Adipocyte (in vitro differentiated cells): ENCODE measurements at places on chromosomes 2 and 18.
A peak's percentile ranks its signal among the peaks of the same experiment; 100 is the strongest.

- DNase-seq = peak; percentile 16
These were observed 124.5 kb downstream of the DCDC2C start for GRCh38 chr2:3827673-3828575.

- peak; percentile 47 for DNase-seq
These were observed 87.5 kb upstream of the CTAGE1 start for GRCh38 chr18:22505141-22505591.

- no peak for DNase-seq
These were observed 23.4 kb downstream of the AQP12A start for GRCh38 chr2:240714747-240715725.

GRCh38 chr2:89763581-89764485 lies 1072.4 kb downstream of the RPIA start:
- no peak for DNase-seq

GRCh38 chr2:66782780-66783361 lies 347.9 kb downstream of the MEIS1 start:
- DNase-seq = no peak

DNA sequence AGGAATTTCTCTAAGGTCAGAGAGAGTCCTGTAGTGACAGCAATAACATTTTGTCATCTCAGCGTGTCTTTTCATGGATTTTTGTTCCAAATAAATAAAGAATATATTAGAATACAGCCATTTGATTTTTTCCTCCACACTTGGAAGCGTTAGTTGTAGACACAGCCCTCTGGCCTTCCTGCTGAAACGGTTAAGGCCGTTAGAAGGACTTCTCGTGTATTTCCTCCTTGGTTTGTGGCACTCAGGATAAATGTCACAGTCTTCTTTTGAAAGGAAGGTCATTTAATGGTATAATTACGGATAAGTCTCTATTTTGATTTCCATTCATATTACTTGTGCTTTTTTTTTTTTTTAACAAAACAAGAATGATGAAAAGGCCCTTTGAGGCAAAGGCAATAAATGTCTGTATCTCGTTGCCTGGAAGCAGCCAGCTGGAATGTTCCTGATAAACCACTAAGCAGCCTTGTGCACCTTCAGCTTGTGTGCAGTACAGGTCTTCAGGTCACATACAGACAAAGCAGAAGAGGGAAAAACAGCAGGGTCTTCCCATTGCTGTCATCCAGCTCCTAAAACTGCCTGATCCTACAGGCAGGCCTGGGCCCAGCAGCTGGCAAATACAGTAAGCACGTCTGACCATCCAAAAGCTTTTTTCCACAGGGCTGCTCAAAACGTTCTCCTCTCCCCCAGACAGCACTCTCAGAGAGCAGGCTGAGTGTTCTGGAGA lies 14.4 kb downstream of the EFR3B start:
- no peak for DNase-seq

GRCh38 chr2:181780047-181780651 lies 99.8 kb upstream of the NEUROD1 start:
- peak; percentile 33 for DNase-seq

DNA sequence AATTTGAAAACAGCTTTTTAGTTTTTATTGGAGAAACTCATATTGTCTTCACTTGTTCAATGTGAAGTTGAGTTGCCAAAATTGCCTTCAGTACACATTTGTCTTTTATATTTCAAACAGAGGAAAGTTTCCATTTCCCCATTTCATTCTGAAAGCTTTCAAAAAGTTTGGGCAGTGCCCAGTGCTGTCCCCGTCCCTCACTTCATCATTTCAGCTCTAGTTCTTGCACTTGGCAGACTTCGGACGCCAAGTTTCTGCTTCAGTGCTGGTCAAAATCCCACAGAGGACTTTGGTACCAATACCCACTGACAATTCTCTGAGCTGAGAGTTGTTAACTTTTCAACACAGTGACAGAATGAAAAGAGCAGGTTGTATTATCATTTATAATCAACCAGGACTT lies 43.4 kb upstream of the AQP4 start:
- DNase-seq = no peak

DNA sequence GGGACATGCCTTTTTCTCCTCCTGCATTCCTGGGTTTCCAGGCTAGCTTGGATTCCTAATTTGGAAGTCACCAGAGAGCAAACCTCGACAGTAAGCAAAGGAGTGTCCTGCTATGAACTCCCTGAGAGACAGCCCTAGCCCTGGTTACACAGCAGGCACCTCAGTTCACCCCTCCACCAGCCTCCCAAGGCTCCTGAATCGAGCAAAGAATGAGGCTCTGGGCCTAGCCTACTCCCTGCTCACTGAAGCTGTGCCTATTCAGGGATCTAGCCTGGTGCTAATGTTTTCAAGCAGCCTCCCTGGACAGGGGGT lies 66.7 kb upstream of the RMDN2 start:
- DNase-seq = peak; percentile 72

DNA sequence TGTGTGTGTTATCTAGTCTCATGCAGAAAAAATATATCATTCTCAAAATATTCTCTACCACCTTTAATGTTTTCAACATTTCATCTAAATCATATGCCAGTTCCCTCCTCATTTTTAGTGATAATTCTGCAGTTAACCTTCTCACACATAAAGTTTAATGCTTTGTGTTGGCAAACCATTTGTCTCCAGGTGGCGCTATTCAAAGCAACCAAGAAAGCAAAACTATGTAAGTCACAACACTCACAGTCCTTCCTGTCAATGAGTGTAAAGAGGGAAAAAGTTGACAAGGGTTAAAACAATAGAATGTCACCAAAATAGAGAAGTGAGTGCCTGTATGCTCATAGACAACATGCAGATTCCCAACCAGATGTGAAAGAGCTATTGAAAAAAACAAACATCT lies 961.6 kb upstream of the LRRTM1 start:
- no peak for DNase-seq

GRCh38 chr2:224835405-224835804 lies 119.2 kb upstream of the CCDC195 start:
- no peak for DNase-seq

DNA sequence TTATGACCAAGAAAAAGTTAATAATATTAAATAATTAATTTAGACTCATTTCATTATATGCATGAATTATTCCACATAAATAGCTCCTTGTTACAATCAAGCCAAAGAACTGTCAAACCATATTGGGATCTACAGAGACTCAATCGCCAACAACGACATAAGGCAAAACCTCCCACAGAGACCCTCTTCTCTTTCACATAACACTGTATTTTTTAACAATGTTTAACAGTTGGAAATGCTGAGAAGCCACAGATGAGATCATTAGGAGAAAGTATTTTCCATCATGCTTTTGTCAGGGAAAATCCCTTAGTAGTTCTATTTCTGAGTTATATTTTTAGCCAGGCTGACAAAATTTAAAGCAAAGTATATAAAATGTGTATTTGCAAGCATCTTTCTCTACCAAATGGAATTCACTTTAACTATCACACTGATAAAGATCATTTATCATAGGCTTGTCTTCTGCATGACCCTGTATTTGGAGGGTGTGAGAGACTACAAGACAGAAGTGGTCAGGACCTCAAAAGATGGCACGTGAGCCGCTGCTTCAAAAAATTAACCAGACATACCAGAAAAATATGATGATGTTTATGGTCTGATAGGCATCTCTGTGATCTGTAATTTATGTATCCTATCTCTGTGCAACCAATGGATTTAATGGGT lies 383.8 kb downstream of the NRXN1 start:
- DNase-seq = no peak

DNA sequence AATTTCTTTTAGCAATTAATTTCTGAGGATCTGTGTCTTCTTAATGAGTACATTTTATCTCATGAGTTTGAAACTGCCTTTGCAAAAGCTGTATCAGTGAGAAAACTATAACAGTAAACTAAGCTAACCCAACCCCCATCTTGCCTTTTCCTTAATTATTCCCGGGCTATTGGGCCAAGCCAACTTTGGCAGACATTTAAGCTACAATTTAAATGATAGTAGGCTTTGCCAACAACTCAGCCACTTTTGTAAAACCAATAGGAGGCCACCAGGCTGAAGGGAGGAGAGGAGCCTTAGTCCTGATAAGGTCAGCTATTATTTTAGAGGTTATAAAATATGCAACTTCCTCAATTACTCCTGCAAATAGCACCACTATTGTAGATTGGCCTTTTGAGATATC lies 218.0 kb upstream of the KCNJ3 start:
- no peak for DNase-seq

GRCh38 chr2:188330316-188331053 lies 38.8 kb downstream of the GULP1 start:
- peak; percentile 46 for DNase-seq

GRCh38 chr18:31577195-31577594 lies 14.5 kb upstream of the TTR start:
- no peak for DNase-seq

GRCh38 chr2:54516842-54517241 lies 60.7 kb downstream of the SPTBN1 start:
- no peak for DNase-seq

DNA sequence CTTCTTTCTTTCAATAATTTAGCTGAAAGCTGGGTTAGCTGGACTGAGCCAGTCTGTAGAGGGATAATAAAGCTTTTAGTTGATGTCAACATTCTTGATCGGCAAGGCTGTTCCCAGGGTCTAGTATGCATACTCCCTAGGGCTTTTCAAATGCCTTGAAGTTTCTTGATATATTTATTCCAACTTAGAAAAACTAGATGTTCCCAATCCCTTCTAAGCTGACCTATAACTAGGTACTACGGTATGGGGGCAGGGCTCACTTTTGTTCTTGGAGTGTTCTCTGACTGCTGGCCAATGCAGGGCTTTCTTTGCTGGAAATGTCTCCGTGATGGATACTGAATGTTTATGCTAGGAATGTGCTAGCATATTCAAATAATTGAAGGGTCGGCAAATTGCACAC lies 258.6 kb upstream of the TANK start:
- no peak for DNase-seq

DNA sequence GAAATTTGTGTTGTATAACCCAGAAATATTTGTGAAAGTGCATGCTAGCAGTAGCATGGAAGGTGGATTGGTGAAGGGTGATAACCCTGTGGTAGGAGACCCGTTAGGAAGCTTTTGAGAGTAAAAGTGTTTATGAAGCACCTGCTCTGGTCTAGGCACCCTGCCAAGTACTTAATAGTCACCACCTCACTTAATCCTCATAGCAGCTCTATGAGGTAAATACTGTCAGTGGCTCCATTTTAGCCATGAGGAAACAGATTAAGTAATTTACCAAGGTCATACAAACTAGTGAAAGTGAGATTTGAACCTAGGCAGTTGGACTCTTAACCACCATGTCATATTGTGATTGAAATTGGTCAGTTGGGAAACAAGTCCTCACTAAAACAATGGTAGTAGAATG lies 66.8 kb downstream of the TET3 start:
- DNase-seq = no peak

DNA sequence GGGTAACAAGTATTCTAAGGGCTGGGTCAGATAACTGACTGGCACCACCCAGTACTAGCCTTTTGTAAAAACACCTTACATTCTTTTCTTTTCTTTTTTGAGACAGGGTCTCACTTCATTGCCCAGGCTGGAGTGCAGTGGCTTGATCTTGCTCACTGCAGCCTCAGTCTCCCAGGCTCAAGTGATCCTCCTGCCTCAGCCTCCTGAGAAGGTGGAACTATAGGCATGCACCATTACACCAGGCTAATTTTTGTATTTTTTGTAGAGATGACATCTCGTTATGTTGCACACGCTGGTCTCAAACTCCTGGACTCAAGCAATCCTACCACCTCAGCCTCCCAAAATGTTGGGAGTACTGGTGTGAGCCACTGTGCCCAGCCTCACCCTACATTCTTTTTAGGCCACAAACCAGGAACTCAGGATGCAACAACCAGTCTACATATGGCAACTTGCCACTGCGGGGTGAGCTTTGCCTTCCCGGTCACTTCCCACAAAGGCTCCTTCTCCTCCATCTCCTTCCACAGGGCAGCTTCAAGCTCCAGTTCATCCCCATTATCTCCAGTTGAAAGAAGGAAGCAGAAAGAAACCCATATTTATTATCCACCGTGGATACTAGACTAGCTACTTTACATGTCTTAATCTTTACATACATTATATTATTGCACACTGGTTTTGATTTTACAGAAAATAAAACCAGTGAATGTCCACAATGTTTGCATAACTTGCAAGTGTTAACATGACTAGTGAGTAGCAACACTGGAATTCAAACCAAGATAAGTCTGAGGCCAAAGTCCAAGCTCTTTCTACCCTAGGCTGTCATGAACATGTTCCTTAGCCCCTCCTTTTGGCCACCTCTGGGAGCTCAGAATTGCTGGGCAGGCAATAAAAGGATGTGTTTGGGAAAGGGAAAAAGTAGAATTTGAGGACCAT lies 23.7 kb upstream of the AP1S3 start:
- peak; percentile 43 for DNase-seq

DNA sequence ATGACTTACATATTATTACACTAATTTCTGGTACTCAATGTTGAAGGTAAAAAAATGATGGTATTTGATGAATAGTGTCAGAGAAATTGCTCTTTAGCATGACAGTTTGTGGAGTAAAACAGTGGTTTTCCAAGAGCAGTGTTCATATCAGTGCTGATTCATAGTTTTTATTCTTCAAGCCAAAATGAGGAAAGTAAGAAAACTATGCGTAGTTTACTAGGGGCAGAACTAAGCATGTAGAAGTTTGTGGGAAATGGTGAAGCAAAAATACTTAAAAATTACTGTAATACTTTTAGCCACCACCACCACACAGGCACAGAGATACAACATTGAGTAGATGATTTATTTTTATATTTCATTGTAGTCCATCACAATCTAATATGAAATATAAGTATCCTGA lies 137.3 kb downstream of the ZNF804A start:
- DNase-seq = peak; percentile 6

DNA sequence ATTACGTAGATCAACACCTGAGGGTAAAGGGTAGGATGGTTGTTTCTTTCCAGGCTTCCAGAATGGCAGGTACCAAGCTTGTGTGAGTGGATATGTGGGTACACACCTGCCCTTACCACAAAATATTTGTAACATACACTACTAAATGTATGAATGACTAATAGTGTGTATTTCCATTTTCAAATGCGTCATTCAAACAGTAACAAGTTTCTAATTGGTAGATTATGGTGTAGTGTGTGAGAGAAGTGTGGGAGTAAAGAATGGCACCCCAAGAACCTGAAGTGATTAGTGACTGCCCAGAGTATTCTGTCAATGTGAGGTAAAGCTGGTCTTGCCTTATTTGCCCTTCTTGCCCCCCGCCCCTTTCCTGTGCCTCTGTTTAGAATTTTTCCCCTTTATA lies 21.1 kb downstream of the AGPS start:
- DNase-seq = no peak

DNA sequence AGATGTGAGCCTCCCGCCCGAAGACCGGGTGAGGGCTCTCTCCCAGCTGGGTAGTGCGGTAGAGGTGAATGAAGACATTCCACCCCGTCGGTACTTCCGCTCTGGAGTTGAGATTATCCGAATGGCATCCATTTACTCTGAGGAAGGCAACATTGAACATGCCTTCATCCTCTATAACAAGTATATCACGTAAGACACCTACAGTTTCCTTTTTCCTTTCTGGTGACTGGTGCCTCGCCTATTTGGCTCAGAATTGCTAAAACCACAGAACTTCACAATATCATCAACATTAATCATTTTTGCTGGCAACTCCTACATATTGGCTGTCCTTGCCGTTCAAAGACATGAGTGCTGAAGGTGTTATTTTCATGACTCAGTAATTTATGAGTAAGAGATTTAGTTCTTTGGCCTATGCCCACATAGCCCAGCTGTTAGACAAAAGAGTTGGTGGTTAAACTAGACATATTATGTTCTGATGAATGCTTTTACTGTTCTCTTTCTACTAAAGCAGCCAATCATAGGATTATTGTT lies 2.2 kb downstream of the STAMBP start:
- DNase-seq = peak; percentile 43

GRCh38 chr2:236370847-236371409 lies 106.7 kb upstream of the ASB18 start:
- DNase-seq = no peak

- no peak for DNase-seq
These were observed 25.1 kb downstream of the CIB4 start for GRCh38 chr2:26615860-26616705.
